ENCODE measurements at places on chromosomes 1 and 21. TPM values are rescaled to one million over a fixed set of nuclear protein-coding genes. Genes with fewer than 3 reads are reported as not detected.

C1orf167 gene
- total RNA-seq: 0.26 TPM

DNA sequence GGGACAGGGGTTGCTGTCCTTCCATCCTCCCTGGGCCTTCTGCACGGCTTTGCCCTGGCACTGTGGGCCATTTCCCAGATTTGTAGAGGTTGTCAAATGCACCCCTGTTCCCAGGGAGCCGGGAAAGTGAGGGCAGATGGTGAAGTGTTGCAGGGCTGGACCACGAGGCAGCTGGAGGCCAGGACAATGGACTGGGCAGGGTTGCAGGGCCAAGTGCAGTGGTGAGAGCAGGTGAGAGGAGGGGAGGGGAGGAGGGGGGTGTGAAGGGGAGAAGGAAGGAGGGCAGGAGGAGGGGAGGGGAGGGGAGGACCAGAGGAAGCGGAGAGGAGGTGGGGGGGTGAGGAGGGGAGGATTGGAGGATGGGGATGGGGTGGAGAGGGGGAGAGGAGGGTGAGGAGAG lies 443.9 kb downstream of the CAMTA1 start:
- no peak for DNase-seq

PSEN2 gene
- total RNA-seq: 42.7 TPM

CD53 gene
- not detected for total RNA-seq

OLFM3 gene
- not detected for total RNA-seq

CCDC181 gene
- total RNA-seq: not detected

EPHA8 gene
- total RNA-seq: not detected

IQGAP3 gene
- total RNA-seq: 12.8 TPM

DNA sequence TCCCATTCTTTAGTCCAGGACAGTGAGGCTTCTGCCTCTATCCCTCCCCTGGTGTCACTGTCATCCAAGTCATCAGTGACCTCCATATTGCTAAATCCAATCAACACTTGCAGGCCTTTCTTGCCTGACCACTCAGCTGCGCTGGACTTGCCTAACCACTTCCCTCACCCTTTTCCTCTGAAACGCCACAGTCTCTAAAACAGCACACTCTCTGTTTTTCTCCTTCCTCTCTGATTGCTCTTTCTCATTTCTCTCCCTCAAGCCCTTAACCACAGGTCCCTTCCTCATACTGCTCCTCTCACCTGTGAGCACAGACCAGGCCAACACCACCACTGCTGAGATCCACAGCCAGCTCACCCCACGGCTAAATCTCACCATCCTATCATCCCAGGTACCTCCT lies 17.5 kb downstream of the TAL1 start:
- no peak for DNase-seq

GRCh38 chr1:231949277-231950091 lies 322.9 kb downstream of the DISC1 start:
- no peak for DNase-seq
